ENCODE measurements at places on chromosomes 3 and 15. TPM values are rescaled to one million over a fixed set of nuclear protein-coding genes. Genes with fewer than 3 reads are reported as not detected.

GRCh38 chr3:15460891-15461531, 33.6 kb downstream of the EAF1 start:
- no peak for DNase-seq

DNA sequence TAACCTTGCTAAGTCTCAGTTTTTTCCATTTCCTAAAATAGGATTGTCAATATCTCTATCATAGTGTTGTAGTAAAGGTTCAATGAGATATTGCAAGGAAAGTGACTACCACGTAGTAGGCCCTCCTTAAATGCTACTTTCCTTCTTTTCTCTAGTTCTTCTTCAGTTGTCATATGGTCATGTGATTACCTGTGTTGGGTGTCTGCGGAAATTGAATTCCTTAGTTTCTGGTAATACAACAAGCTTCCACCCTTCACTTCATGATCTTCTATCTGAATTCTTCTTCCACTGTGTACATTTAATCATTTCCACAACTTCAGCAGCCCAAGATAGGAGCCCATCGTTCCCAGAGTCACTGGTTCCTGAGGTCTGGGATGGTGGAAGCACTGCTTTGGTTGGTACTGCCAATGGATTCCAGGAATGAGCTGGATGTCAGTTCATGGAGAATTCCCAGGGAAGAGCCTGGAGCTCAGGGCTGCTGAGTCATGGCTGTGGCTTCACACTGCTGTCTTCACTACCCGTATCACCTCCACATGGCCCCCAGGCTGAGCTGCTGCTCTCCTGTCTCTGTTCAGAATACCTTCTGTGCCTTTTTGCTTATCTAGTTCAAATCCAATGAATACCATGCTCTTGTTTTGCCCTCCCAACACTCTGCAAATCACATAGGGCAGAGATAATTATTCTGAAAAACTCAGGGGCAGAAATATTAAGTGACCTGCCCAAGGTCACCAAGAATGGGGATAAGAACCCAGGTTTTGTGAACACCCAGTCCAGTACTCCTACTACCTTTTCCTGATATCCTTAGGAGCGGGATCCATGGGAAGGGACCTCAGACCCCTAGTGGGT, 98.6 kb downstream of the RPL39L start:
- DNase-seq = peak; percentile 35

DNA sequence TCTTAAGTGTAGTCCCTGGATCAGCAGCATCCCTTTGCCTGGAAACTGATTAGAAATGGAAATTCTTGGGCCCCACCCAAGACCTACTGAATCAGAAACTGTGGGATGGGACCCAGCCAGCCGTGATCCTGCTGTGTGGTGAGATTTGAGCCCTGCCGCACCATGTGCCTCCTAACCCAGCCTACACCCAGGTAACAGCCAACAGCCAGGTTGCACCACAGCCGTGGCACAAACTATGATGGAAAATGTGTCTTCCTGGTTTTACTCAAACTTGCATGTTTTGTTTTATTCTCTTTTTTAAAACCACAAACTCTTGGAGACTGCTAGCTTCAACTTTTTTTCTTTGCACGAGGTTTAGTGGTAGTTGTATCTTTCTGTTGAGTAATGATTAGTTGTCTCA, 2.6 kb downstream of the LIMD1 start:
- DNase-seq = no peak

DNA sequence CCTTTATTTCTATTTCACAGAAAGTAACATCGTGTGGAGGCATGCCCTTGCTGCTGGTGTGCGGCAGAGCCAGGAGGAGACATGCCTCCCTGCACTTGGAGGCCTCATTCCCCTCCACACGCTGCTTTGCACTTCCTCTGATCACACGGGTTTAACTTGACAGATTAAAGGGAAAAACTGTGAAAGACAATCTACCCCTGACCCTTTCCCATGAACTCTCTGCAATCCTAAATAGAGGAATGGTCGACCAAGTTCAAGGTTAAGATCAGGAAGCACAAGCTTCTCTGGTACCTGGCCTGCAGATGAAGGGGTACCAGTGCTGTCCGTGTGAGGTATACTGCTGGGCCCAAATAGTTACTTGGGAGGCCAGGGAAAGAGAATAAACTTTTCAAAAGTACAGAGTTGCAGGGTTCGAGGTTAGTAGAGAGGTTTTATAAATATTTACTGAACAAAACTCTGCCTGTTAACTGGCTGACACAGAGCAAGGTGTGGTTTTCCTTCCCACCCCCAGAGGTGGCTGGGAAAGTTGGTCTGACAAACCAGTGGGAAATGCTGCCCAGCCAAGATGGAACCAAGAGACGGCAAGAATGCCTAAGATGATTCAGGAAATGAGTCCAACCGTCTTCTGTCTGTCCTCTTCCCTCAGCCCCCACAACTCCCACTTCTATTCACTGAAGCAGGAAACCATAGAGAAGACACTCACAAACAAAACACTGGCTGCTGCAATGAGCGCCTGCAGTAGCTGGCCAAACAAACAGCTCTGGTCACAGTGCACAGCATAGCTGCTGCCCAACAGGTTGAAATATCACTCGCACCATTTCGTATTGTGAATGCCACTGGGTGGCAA, 79.6 kb downstream of the IGF2BP2 start:
- peak; percentile 83 for DNase-seq

The ESYT3 gene
- not detected for total RNA-seq

The LRRC28 gene
- total RNA-seq = 6.8 TPM
